ENCODE measurements at places on chromosomes 2 and 18. TPM values are rescaled to one million over a fixed set of nuclear protein-coding genes. Genes with fewer than 3 reads are reported as not detected.

GRCh38 chr2:216626168-216626874 lies 6.9 kb upstream of the IGFBP2 start:
- DNase-seq, result no peak

GRCh38 chr18:51253476-51253875 lies 56.0 kb upstream of the MEX3C start:
- no peak for DNase-seq

Gene ALPP
- total RNA-seq, result not detected

GRCh38 chr2:113127646-113128570 lies 510 bp downstream of the IL1RN start:
- DNase-seq, result no peak
